ENCODE measurements at places on chromosomes 6 and 20. TPM values are rescaled to one million over a fixed set of nuclear protein-coding genes. Genes with fewer than 3 reads are reported as not detected.

Gene LINC00237
- polyA plus RNA-seq, result not detected

Gene JAG1
- 18.3 TPM for polyA plus RNA-seq

Gene MTFR2
- 2.0 TPM for polyA plus RNA-seq

Gene RPS6KA2
- polyA plus RNA-seq, result 19.3 TPM

Gene TINAG
- not detected for polyA plus RNA-seq

Gene CYP39A1
- polyA plus RNA-seq, result 3.4 TPM

Gene SLC22A7
- polyA plus RNA-seq, result 0.51 TPM

Gene BEND6
- 0.84 TPM for polyA plus RNA-seq

Gene VWA7
- 12.3 TPM for polyA plus RNA-seq

Gene FOXQ1
- not detected for polyA plus RNA-seq

Gene RUNX2
- polyA plus RNA-seq, result 1.6 TPM

Gene TRIM31
- not detected for polyA plus RNA-seq

Gene RIMS1
- polyA plus RNA-seq, result 0.17 TPM

Gene DEFB126
- polyA plus RNA-seq, result not detected

Gene GPX5
- polyA plus RNA-seq, result 3.6 TPM

Gene KCNB1
- polyA plus RNA-seq, result 0.10 TPM

Gene NANP
- 5.7 TPM for polyA plus RNA-seq

Gene CST4
- not detected for polyA plus RNA-seq

Gene SEL1L2
- polyA plus RNA-seq, result not detected

Gene PROKR2
- polyA plus RNA-seq, result not detected

Gene ATP6V1G2
- polyA plus RNA-seq, result 32.7 TPM

Gene PLEKHG1
- polyA plus RNA-seq, result 2.7 TPM

Gene GJA1
- 2.6 TPM for polyA plus RNA-seq

Gene ULBP3
- 5.8 TPM for polyA plus RNA-seq

Gene TP53INP2
- 12.5 TPM for polyA plus RNA-seq

Gene RAD21L1
- polyA plus RNA-seq, result 1.2 TPM

Gene C6orf118
- polyA plus RNA-seq, result not detected

Gene CABLES2
- polyA plus RNA-seq, result 21.4 TPM

Gene SMIM26
- polyA plus RNA-seq, result 167 TPM

Gene APOBEC2
- 107 TPM for polyA plus RNA-seq

Gene MDN1
- 8.6 TPM for polyA plus RNA-seq

Gene AHCY
- 115 TPM for polyA plus RNA-seq

Gene LY6G5B
- 16.5 TPM for polyA plus RNA-seq

Gene RFX6
- polyA plus RNA-seq, result not detected

Gene NKAIN2
- 0.25 TPM for polyA plus RNA-seq

Gene CST2
- not detected for polyA plus RNA-seq

Gene GDAP1L1
- polyA plus RNA-seq, result 5.5 TPM

Gene KIFC1
- 9.4 TPM for polyA plus RNA-seq

Gene SYNE1
- 14.6 TPM for polyA plus RNA-seq

Gene VSTM2L
- 83.4 TPM for polyA plus RNA-seq

Gene SLC4A11
- polyA plus RNA-seq, result 0.54 TPM

Gene HLA-G
- 0.12 TPM for polyA plus RNA-seq

Gene DNAH8
- polyA plus RNA-seq, result not detected

Gene EMILIN3
- polyA plus RNA-seq, result 0.45 TPM

Gene CCN6
- polyA plus RNA-seq, result 0.17 TPM

Gene MCM3
- polyA plus RNA-seq, result 98.8 TPM

Gene NR2E1
- not detected for polyA plus RNA-seq

Gene ENPP1
- 1.2 TPM for polyA plus RNA-seq

Gene OR2J3
- not detected for polyA plus RNA-seq

Gene NHLRC1
- polyA plus RNA-seq, result 1.3 TPM

Gene SCGN
- not detected for polyA plus RNA-seq

Gene GRM4
- polyA plus RNA-seq, result 0.31 TPM

Gene RBBP9
- 9.8 TPM for polyA plus RNA-seq

Gene CCN5
- polyA plus RNA-seq, result 0.20 TPM

Gene EYA2
- polyA plus RNA-seq, result not detected

Gene GCNT2
- polyA plus RNA-seq, result 27.3 TPM

Gene MAP7
- 4.1 TPM for polyA plus RNA-seq
